ENCODE measurements at places on chromosomes 2 and 18.

GRCh38 chr2:107108556-107108955 lies 222.6 kb upstream of the ST6GAL2 start:
- DNase-seq, result no peak

GRCh38 chr2:33442528-33443079 lies 33.8 kb upstream of the RASGRP3 start:
- no peak for DNase-seq

GRCh38 chr2:47842846-47843245 lies 59.9 kb downstream of the MSH6 start:
- no peak for DNase-seq

DNA sequence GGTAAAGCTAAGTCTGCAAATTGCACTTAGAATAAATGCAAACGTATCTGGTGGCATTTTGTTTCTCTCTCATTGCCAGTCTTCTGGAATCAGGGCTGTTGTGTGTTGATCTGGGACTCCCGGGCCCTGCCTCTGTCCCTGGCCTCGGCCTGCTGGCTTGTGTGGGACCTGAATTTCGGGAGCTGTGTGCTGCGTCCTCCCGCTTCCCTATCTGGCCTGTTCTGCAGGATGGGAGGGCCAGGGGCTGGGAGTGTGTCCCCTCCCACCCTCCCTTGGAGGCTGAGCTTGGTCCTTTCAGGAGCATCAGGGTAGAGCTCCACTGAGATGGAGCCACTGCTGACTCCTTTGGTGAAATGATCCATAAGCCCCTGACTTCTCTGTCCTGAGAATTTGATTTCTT lies 118.5 kb downstream of the ACKR3 start:
- no peak for DNase-seq

DNA sequence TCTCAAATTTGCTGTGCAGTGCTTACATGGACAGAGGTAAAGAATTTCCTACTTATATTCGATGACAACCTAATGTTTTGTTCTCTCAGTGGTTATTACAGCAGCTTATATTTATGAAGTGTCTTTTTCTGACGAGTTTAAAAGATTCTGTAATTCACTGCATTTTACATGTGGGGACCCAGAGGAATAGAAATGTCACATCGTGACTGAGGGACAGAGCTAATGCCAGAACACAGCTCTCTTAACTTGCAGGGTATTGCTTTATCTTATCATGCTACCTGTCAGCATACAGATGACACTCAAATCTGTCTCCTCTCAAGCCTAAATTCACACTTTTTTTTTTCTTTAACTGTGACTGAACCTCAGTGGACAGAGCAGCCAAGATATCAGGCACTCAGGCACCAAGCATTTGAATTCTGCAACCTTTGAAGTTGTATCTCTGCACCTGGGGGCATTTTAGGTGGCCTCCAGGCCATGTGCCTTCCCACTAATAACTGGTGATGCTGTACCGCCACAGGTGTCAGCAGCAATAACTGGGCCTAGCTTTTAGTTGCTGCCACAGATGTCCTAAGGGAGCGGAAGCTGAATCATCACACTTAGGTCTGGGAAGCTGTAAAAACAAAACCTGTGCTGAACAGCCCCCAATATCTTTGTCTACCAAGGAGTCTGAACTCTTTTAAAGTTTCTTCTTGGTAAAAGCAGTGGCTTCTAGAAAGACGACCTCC lies 315.8 kb upstream of the NRP2 start:
- no peak for DNase-seq

DNA sequence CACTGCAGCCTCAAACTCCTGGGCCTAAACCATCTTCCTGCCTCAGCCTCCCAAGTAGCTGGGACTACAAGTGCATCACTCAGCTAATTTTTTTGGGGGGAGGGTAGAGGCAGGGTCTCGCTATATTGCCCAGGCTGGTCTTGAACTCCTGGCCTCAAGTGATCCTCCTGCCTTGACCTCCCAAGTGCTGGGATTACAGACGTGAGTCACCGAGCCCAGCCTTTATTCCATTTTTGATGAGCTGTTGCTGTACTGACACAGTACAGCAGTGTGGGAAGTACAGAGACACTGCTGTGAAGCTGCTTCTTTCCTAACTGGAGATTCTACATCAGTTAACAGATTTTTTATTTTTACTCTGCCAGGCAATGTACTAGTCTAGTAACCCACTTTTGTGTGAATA lies 18.8 kb downstream of the PTRHD1 start:
- DNase-seq, result no peak

DNA sequence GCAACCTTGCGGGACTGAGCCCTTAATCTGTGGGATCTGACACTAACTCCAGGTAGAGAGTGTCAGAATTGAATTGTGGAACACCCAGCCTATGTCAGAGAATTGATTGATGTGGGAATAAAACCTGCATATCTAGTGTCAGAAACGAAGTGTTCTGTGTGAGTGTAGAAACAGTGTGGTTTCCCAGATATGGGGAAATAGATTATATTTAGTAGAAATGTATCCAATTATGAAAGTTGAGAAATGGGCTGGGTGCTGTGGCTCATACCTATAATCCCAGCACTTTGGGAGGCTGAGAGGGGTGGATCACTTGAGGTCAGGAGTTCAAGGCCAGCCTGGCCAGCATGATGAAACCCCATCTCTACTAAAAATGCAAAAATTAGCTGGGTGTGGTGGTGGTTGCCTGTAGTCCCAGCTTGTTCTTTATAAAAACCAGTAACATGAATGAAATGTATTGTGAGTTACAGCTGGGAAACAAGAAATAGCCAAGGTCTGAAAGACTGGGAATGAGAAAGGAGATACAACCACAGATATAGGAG lies 4.3 kb upstream of the TP53I3 start:
- DNase-seq, result no peak

DNA sequence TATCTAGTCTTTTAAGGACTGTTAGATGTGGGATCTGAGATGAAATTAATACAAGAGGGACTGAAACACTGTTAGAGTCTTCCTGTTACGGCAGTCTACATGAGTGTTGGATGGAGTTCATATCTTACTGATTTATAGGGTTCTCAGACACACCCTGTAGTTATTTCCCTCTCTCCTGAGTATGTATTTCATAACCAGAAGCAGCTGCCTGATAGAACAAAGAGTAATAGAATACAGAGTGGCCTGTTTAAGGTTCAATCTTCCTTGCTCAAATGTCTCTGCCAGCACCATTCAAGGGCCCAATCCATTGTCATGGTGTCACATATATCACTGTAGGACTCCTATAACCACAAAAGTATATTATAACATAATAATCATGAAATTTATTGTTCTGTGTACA lies 1229.1 kb upstream of the ACVR2A start:
- DNase-seq, result no peak

DNA sequence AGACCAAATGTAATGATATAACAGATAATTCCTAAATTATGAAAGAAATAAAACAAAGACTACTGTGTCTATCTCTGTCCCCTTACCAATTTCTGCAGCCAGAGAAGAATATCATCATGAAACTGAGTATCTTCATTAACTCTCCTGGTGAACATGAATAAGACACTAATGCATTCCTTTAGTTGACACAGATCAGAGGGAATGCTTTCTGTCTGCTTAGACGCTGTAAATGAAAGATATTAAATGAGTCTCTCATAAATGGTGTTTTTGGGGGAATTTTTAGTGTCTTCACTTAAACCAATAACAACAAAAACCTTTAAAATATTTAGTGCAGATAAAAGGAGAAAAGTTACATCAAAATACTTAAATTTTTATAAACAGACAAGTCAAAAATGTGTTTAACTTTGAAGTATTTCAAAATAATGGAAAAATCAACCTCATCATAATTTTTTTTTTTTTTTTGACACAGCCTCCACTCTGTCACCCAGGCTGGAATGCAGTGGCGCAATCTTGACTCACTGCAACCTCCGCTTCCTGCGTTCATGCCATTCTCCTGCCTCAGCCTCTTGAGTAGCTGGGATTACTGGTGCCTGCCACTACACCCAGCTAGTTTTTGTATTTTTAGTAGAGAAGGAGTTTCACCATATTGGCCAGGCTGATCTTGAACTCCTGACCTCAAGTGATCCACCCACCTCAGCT lies 16.0 kb downstream of the EPG5 start:
- DNase-seq, result no peak
